Stimulated activated CD4-positive, alpha-beta T cell treated with anti-CD3 and anti-CD28 coated beads, Interleukin-4, amount 100 ng/mL, for 1 hour (primary cell): ENCODE measurements at places on chromosomes 1 and 21.

- DNase-seq, result no peak
Measured at GRCh38 chr1:30571380-30571779, 152.0 kb downstream of the MATN1 start.

- no peak for DNase-seq
Measured at GRCh38 chr1:151949371-151950193, 40.3 kb upstream of the THEM4 start.

DNA sequence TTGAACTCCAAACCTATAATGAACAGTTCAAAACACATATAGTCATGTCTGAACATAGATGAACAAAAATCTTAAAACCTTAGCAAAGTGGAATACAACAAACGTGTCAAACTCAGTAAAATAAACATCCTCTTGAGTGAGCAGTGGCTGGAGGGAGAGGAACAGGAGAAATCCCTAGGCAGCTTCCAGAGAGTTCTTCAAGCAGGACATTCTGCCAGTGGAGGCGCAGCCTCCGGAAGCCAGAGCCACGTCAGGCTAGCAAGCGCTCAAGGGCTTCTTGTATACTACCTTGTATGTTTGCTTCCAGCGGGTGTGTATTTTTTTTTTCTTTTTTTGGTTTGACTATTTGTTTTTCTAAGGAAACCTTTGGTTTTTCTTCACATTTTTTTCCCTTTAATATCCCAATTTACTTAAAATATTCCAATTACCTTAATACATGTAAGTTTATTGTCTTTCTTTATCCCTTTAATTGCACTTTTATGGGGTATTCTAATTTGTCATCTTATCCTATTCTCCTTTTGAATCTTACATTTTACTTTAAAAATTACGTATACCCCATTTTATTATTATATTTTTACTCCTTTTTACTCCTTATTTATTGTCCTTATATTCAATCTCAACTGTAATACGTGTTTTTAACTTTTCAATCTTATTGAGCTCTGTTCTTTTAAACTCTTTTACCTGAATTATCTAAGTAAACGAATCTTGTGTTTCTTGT is 42.0 kb downstream of the COLGALT2 start:
- no peak for DNase-seq

DNA sequence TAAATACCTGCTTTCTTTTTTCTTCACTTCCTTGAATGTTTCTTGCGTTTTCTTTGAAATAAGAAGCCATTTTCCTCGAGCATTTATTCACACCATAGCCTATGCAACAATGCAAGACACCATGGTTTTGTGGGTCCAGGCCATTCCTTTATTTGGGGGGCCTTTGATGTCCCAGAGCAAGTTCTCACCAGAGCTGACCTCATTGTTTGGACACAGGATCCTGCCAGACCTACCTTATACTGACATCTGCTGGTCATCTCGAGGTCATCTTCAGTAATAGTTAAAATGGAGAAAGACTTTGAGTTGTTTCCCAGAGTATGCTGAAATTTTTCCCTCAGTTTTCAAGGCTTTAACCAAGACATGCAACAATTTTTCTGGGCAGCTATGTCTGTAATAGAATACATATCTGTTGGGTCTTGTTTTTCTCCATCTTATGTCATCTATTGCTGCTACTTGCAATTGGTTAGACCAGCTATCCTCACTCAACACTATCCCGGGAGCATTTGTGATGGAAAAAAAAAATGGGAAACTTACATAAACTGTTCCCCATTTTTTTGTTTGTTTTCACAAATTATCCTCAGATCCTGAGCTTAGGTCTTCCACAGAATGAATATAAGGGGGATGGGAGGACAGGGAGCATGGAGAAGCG is 34.0 kb upstream of the BACE2 start:
- DNase-seq, result no peak

GRCh38 chr1:96080925-96081324 is 640.7 kb upstream of the PTBP2 start:
- DNase-seq, result no peak

GRCh38 chr1:7510389-7510931 is 260.6 kb upstream of the VAMP3 start:
- no peak for DNase-seq

DNA sequence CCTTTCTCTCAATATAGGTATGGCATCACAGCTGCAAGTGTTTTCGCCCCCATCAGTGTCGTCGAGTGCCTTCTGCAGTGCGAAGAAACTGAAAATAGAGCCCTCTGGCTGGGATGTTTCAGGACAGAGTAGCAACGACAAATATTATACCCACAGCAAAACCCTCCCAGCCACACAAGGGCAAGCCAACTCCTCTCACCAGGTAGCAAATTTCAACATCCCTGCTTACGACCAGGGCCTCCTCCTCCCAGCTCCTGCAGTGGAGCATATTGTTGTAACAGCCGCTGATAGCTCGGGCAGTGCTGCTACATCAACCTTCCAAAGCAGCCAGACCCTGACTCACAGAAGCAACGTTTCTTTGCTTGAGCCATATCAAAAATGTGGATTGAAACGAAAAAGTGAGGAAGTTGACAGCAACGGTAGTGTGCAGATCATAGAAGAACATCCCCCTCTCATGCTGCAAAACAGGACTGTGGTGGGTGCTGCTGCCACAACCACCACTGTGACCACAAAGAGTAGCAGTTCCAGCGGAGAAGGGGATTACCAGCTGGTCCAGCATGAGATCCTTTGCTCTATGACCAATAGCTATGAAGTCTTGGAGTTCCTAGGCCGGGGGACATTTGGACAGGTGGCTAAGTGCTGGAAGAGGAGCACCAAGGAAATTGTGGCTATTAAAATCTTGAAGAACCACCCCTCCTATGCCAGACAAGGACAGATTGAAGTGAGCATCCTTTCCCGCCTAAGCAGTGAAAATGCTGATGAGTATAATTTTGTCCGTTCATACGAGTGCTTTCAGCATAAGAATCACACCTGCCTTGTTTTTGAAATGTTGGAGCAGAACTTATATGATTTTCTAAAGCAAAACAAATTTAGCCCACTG is 11.5 kb downstream of the HIPK1 start:
- peak; percentile 11 for DNase-seq

GRCh38 chr21:36756527-36756926 is 57.6 kb downstream of the SIM2 start:
- no peak for DNase-seq

DNA sequence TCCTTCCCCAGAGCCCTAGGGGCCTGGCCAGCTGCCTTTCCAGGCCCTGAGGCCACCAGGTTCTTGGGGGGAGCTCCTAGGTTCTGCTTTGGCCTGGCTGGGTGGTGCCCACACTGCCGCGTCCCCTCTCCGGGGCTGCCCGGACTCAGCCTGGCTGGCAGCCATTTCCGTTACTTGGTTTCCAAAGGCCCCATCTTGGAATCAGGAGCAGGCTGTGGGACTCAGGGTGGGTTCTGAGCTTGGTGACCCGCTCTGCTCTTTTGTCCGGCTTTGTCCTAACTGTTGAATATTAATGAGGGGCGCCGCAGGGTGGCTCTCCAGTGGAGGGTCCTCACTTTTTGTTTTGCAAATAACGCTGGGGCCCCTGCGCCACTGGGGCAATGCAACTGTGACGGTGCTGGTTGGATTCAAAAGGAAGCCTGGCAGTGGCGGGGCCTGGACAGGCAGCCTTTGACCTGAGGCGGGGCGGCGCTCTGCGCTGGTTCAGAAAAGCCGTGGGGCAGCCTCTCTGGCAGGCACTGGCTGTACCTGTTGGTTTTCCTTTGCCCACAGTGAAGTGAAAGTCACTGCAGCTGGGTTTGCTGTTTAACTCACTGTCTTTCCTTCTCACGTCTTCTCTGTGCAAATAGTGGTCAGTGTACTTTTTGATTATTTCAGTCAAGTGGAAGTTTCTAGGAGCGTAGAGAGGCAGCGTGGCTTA is 20.2 kb downstream of the SKI start:
- no peak for DNase-seq

DNA sequence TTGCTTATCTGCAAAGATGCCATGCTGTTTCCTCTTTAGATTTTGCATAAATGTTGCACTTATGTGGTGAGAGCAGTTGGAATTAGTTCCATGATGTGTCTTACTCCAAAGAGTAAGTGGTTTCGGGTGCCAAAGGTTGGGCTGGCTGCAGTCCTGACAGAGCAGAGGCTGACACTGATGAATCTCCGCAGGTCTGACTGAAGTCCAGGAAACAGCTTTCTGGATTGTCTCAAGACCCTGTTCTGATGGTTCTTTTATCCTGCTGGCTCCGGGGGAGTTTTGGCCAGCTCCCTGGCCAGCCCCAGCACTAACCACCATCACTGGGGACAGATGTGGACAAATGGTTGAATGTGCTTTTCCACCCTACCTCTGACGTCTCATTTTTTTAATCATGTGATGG is 207.2 kb upstream of the KIAA0040 start:
- no peak for DNase-seq

DNA sequence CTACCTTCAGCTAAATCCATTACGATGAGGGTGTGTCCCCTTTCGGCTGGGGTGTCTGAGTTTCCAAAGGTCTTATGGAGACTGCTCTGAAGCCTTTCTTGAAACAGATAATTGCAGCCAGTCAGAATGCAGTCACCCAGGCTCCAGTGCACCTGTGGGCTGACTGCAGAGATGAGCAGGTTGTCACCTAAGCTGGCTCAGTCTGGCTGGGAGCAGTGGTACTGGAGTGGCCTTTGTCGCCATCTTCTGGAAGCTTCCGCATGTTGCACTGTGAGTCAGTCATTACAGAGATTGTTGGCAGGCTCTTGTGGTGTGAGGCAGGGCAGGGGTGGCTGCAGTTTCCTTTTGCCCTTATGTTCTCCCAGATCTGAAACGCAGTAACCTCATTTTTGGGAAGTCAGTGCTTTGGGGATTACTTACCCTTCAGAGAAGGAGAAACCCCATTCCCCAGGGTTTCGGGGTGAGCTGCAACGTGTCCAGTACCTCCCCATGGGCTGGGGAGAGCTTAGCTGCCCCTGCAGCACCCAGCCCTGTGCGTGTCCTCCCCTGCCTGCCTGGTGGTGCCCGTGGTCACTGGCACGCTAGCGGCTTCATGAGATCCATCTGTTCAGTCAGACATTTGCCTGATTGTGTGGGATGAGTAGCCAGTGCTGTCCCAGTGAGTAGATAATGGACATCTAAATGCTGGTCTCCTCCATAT is 48.0 kb downstream of the SMYD2 start:
- peak; percentile 73 for DNase-seq

- no peak for DNase-seq
Measured at GRCh38 chr1:8847990-8848389, 30.5 kb downstream of the ENO1 start.
